ENCODE measurements at places on chromosomes 5 and 9.

DNA sequence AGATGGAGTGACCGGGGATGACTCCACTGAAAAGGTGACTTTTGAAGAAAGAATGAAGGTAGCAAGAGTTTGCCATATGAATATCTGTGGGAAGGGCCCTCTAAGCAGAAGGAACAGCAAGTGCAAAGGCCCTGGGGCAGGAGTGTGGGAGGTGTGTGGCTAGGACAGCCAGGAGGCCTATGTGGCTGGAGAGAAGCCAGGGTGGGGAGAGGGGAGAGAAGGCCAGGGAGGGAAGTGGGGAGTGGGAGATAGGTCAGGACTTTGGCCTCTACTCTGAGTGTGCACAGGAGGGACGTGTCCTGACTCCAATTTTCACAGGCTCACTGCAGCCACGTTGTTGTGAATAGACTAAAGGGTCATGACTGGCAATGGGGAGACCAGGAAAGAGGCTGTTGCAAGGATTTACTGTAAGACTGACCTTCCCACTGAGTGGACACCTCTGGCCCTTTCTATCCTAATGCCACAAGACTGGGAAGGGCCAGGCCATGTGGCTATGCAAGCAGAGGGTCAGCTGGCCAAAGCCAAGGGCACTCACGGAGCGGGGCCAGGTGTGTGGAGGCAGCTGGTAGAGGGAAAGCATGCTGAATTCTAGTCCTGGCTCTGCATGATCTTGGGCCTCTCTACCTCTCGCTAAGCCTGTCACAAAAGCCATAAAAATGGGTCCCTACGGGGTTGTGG lies 172.4 kb downstream of the PAX5 start:
- DNase-seq = no peak

GRCh38 chr5:168135897-168136296 lies 155.5 kb upstream of the WWC1 start:
- DNase-seq = no peak

- no peak for DNase-seq
Measured at GRCh38 chr5:150105928-150106615, 19.7 kb upstream of the CSF1R start.

DNA sequence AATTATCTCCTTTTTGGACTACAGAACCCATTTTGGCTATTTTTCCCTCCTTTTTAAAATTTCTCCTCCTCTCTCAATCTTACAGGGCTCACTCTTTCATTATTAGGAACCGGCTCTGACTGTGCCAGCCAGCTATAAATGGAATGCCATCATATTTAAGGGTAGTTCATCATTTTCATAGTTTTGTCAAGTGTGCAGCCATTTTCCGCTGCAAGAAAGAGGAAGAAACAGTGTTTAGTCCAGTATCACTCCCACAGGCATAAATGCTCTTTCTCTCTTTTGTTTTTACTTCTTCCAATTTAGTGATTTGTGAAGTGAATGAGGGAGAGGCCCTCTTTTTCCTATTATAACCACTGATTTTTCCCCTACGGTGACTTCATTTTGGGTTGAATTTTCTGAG lies 290.0 kb downstream of the NR3C1 start:
- no peak for DNase-seq

DNA sequence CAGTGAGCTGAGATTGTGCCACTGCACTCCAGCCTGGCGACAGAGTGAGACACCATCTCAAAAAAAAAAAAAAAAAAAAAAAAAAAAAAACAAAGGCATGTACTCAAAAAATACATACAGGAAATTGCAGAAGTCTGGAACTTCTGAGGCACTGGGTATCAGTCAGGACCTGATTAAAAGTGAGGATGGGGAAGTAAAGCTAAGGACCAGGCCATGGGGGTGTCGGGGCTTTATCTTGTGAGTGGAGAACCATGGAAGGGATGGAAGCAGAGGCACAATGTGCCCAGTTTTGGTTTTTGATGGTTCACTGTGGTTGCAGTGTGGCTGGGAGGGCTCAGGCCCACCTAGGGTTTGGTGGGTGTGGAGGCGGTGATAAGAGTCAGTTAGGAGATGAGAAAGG lies 212.7 kb upstream of the PIK3R1 start:
- no peak for DNase-seq

DNA sequence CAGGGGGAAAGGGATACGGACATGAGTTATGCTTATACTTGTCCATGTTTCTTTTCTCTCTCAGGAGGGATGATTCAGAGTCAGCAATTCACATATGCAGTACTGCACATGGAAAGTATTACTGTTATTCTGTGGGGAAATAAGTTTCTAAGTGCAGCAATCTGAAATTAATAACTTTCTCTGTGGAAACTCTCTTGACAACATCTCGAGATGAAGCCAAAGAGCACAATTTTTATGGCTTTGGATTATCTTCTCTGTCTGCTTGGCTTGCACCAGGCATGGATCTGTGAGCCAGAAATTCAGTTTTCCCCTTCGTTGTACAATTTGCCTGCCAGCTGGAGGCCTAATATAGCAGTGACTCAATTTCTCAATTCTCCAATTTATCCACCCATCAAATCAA lies 2.5 kb upstream of the NDFIP1 start:
- DNase-seq = no peak
